NCI-H510A (cell line): ENCODE measurements at places on chromosomes 16 and 17.

- no peak for DNase-seq
These were observed 98.7 kb downstream of the UTP18 start for GRCh38 chr17:51359055-51359454.

DNA sequence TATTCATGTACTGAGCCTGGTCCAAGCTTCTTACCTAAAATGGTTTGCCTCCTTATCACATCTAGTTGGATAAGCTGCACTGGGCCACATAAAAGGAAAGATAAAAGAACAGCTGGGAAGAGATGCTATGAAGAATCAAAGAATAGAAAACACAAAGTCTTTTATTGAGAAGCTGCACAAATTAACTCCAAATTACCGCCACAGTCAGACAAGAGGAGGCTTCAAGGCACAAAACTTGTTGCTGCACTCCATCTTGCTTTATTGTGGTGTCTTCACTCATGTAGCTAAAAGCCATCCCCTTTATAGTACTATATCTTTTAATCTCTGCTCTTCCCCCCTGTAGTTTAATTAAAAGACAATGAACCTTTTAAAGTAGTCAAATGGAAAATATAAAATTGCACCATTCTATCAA lies 330.6 kb upstream of the PMFBP1 start:
- DNase-seq, result no peak

DNA sequence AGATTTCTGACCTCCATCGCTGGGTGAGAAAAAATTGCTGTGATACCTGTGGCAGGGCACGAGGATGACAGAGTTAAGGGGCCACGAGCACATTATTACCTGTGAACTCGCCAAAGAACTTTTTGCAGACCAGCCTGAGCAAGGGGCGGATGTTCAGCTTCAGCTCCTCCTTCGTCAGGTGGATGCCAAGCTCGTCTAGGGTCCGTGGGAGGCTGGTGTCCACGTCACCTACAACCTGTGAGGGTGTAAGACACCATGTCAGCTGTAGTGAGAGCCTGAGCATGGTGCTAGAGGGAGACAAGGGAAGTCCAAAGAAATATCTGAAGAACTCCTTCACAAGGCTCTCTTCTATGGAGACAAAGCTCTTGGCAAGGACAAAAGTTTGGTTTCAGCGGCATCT lies 17.1 kb downstream of the HIGD1B start:
- no peak for DNase-seq

DNA sequence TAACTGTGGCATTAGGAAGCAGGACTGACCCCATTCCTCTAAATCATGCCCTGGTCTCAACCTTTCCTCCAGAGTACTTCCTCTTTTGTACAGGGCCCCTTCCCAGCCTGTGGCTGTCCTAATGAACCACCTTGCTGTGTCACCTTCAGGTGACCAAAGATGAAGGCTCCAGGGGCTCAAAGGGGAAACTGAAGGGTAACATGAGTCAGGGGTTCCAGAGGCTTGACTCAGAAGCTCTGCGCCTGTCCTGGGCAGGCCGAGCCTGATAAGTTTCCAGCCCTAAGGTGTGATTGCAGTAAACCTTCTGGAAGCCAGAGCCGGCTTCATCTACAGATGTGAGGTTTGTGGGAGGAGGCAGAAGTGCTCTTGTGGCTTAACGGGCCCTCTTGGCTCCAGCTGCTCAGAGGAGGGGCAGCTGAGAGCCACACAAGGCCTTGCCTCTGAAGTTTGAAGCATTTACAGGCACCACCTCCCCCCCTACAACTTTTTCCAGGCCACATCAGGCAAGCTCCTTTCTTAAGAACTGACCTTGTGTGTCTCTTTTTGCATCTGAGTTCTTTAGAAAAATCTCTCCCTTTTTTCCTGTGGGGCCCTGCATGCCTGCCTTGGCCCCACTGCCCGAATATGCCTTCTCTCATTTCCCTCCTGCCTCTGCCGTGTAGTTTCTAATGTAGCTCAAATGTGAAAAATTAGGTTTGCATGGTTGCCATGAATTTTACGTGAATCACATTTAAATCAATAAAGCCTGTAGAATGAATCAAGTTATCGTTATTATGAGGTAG lies 149.9 kb downstream of the CLEC16A start:
- DNase-seq, result no peak

- no peak for DNase-seq
These were observed 33.9 kb downstream of the ANKFY1 start for GRCh38 chr17:4229627-4230541.

DNA sequence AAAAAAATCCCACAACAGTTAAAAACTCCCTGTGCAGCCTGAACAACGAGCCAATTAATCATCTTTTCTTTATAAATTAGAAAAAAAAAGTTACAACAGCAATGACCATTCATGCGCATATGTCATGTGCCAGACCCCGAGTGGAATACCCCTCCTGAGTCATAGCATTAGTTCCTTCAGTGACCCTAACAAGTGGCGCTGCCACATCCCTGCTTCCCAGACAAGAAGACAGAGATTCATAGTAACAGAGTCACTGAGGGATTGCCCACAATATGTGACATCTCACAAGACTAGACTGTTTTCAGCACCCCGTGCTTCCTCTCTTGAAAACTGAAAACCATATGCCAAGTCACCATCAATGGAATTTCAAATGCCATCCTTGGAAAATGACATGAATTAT lies 7.9 kb downstream of the UMOD start:
- DNase-seq, result no peak

DNA sequence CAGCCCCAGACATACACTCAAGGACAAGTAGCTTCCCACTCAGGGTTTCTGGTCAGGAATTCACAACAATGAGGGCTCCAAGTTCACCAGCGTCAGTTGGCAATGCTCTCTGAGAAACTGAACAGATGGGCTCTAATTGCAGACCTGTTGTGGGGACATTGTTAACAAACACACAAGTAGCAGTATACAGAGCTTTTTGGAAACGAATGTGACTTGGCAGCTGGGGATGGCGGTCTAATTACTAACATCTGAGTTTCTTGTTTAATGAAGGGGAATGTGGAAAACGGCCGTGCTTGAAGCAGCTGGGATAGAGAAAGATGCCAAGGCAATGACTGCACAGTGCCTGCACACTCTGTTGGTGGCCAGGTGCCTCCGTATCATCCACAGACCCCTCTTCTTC lies 316.1 kb upstream of the IRX3 start:
- DNase-seq, result no peak

DNA sequence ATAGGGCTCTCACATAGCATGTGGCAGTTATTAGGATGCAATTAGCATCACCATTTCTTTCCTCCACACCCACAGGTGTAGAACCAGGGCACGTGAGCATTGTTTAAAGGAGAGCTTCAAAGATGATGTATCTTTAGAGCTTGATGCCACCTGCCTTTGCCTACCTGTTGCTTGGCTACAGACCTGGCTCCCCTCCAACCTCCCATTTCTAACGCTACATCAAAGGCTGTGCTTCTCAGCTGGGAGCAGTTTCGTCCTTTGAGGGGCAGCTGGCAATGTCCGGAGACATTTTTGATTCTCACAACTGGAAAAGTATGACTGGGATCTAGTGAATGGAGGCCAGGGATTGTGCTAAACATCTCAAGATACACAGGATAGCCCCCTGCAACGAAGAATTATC lies 78.5 kb upstream of the CLEC3A start:
- peak; percentile 86 for DNase-seq

DNA sequence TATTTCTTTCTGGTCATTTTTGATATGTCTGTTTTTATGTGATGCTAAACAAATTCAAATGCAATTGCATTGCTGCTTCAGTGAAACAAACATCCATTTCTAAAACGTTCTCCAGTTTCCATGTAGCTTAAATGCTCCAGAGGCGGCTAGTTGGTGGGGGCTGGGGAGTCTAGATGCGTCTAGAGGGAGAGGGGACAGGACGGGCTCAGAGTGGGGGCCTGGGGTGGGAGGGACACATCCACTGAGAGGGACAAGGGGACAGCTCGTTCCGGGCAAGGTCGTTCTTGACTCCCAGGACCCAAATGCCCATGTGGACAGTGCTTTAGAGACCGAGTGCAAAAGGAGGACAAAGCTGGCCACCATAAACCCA lies 102.3 kb downstream of the FOXL1 start:
- DNase-seq, result no peak

DNA sequence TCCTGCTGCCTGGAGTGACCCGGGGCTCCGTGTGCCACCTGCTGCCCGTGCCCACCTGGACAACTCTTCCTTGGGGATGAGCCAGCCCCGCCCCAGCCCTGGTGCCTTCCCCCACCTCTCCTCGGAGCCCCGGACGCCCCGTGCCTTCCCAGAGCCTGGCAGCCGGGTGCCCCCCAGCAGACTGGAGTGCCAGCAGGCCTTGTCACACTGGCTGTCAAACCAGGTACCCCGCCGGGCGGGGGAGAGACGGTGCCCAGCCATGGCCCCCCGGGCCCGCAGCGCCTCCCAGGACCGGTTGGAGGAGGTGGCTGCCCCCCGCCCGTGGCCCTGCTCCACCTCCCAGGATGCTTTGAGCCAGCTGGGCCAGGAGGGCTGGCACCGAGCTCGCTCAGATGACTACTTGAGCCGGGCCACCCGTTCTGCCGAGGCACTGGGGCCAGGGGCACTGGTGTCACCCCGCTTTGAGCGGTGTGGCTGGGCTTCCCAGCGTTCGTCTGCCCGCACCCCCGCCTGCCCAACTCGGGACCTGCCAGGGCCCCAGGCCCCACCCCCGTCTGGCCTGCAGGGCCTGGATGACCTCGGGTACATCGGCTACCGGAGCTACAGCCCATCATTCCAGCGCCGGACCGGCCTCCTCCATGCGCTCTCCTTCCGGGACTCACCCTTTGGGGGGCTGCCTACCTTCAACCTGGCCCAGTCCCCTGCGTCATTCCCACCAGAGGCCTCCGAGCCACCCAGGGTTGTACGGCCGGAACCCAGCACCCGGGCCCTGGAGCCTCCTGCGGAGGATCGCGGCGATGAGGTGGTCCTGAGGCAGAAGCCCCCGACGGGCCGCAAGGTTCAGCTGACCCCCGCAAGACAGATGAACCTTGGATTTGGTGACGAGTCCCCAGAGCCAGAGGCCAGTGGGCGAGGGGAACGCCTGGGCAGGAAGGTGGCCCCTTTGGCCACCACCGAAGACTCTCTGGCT lies 38.4 kb downstream of the ARHGAP23 start:
- no peak for DNase-seq

DNA sequence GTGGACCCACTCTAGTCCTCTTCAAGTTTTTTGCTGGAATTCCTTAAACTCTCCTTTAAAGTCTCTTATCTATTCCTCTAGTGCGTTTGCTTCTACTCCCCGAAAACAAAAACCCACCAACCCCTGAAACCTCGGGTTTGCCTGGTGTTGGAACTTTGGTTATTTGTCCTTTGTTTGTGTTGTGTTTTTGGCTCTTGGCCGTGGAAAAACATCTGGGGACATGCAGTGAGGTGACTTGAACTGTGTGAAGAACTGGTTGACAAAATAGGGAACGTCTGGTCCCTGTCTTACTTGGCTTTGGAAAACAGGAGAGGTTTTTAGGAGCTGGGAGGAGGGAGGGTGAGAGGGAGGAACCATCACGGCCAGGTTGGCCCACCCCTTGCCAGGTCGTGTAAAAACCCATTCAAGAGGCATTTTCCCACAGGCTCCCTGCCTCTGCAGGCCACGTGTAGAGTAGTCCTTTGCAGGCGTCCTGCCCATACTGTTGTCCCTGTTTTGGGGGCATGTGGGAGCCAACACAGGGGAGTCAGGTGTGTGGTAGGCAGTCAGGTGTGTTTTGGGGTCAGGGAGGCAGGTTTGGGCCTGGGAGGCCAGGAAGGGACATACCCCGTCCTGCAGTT lies 169.3 kb downstream of the RAB11FIP4 start:
- no peak for DNase-seq

- no peak for DNase-seq
These were observed 28.3 kb downstream of the ARSG start for GRCh38 chr17:68319410-68320162.

GRCh38 chr17:44666006-44666405 lies 9.7 kb downstream of the MEIOC start:
- no peak for DNase-seq

- no peak for DNase-seq
These were observed 20.0 kb downstream of the IST1 start for GRCh38 chr16:71915350-71915749.

DNA sequence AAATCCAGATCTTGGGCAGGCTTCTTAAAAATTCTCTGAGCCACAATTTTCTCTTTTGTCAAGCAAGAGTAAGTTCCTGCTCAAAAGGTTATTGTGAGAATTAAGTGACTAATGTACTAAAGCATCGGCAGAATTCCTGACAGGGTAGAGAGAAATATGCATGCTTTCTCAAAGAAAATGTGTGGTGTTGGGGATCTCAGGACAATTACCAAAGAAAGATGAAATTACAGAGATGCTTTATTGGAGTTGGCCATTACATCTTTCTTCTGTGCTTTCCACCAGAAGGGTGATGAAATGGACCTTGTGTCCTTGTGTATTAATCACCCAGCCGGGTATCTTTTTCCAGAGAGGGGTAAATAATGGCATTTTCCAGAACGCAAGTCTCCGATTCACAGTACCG lies 1.7 kb upstream of the USP43 start:
- no peak for DNase-seq

- no peak for DNase-seq
These were observed at the start of gene RHBDF1 for GRCh38 chr16:72561-73548. TSS of gene RHBDF1 (minus strand) at chr16:72631. CDS start at chr16:65015, 7,616 bp downstream.

DNA sequence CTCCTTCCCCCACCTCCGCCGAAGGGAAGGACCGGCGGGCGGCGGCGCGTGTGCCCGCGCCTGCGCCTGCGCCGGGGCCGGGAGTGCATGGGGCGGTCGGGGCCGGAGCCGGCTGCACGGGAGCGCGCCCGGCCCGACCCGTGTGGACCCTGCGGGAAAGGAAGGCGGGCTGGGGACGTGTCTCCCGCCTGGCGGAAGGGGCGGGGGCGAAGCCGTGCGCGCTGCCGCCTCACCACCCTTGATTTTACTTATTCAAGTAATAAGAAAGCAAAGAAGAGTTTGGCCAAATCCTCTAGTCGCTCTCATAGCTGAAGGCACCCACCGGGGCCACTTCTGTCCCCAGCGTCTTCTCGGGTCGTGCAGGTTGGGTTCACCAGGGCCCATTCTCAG lies 596 bp upstream of the PFN1 start:
- DNase-seq, result peak; percentile 76

DNA sequence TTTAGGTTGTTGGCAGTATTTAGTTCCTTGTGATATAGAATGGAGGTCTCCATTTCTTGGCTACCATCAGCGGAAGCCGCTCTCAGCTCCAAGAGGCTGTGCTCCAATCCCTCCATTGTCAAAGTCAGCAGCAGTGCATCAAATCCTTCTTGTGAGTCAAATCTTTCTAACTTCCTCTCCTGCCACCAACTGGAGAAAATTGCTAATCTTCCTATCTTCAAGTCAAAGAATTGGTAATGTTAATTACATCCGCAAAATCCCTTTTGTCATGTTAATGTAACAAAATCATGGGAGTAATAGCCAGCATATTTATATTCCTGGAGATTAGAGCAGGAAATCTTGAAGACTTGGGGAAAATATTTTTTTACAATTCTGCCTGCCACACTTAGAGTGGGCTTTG lies 436.4 kb upstream of the DYNLRB2 start:
- no peak for DNase-seq

DNA sequence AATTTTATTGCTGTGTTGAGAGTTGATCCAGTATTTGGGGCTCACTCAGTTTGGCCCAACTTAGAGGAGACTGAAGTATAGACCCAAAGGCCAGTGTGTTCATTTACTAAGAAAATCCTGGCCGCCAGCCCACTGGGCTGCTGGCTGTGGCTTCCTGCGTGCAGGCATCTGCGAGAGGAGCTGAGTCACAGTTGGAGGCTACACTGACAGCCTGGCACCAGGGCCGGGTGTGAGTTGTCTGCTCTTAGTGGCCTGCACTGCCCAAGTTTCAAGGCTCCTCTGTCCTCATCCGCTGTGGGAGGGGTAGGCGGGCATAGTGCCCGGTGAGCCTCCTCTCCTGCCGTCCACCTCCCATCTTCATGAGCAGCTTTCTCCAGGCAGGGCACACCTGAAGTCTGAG lies 54.2 kb downstream of the PLD6 start:
- no peak for DNase-seq
